NCI-H524 (cell line): ENCODE measurements at places on chromosomes 2 and 18.
A peak's percentile ranks its signal among the peaks of the same experiment; 100 is the strongest.

DNA sequence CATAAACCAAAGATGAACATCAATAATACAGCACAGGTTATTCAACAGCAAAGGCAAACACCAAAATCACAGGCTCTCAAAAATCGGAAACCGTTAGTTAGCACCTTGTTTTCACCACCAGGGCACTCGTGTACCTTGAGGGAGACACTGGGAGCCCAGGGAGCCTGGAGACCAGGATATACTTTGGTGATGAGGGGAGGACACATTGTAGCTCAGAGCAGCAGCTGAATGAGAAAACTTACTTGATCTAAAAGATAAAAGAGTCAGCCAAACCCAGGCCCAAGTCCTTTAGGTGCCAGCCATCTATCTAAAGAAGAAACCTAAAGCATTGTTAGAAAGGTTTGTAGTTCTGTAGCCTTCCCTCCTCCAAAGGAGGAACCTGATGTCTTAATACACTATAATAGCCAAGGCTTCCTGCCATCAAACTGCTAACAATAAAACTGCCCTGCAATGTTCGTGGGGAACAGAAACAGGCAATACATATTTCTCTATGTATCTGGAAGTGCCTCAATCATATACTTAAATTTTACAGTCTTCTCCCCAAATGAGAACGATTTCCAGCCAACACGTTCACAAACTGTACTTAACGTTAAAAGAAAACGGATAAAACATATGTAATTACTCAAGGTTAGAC is 19.3 kb downstream of the BCL11A start:
- DNase-seq = no peak

DNA sequence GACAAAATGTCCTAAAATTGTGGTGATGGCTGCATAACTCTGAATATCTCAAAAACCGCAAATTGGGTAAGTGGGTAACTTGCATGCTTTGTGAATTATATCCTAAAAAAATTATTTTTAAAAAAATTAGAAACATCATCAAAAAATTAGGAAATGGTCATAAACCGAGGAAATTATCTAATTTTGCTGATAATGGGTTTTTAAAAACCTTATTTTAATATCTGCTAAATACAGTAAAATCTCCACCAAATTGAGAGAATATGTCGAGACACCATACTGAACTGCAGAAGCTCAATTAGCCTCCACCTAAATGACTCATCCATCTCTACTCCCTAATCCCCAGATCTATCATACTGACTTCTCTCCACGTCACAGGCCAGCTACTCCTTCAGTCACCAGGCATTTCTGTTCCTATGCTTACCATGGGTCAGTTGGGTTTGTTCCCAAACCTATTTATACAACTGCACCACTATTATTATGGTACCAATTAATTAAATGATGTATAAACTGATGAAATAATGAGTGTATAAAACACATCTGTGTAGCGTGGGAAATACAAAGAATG is 36.1 kb downstream of the SPIRE1 start:
- no peak for DNase-seq

DNA sequence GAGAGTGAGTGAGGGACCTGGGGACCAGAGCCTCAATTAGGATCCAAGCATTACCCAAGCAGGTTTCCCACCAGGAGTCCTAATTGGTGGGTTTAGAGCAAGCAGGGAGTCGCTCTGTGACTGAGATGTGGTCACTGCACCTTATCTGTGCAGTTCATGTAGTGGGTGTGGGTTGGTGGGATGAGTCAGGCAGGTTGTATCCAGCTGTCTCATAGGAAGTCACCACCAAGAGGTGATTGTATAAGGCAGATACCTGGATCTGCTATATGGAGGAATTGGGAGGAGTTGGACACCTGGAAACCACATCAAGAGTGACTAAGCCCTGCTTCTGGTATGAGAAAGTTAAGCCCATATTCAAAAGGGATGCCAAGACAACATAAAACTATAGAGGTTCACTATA is 106.8 kb downstream of the ARHGAP28 start:
- no peak for DNase-seq

DNA sequence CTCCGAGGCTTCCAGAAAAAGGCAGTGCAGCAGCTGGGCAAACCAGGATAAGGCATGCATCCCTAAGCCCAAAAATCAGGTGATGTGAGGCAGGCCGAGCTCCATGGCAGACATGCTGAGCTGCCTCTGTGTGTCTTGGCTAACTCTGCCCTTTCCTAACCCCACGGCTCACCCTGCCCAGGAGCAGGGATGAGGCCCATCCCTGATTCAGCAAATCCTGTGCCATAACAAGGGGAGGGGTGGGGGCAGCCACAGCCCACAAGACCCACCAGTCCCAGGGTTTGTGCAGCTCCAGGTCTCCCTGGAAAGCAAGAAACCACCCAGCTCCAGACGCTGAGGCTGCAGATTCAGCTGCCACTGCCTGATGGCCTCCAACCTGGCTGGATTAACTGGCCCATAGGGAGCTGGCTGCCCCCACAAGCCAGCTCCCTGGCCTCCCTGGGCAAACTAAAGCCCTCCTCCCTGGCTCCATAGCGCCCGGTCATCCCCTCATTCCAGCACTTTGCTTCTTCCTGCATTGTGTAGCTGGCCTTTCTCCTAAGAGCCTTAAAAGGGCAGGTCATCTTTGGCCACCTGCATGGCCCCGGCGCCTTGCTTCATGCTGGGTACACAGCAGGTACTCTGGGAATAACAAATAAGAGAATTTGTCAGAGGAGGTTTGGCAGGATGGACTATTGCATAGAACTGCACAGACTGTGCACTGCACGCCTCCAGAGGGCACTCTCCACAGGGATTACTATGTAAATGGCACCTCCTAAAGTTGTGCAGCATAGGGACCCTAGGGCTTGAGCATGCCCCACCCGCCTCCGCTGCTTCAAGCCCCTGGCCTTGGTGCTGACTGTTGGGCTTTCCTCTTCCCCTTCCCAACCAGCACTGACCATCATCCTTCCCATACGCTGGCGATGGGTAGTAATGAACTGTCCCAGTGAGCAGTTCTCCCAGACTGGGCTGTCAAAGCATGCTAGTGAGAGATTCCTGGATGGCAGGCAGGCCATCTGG is 10.7 kb downstream of the STEAP3 start:
- DNase-seq = peak; percentile 26

- DNase-seq = no peak
Measured at GRCh38 chr2:152247337-152247695, 71.8 kb upstream of the STAM2 start.

- DNase-seq = no peak
Measured at GRCh38 chr2:216534809-216535208, 36.2 kb downstream of the RPL37A start.

DNA sequence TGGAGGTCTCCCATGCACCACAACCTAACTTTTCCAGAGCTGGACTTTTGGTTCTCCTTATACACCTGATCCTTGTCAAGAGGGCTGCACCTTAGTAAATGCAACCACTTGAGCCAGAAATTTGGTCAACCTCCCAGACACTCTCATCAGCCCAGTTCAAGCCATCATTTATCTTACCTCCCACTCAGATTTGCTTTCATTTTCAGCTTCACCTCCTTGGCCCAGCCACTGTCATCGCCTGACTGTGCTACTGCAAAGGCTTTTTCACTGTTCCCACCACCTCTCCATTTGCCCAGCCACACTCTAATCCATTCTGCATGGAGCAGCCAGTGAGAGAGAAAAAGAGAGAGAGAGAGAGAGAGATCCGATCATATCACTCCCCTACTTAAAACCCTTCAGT is 112.4 kb upstream of the DDX18 start:
- DNase-seq = no peak

GRCh38 chr2:174763780-174764179 is 492 bp downstream of the CHRNA1 start:
- no peak for DNase-seq

GRCh38 chr2:138827426-138828054 is 47.4 kb upstream of the NXPH2 start:
- DNase-seq = peak; percentile 50

DNA sequence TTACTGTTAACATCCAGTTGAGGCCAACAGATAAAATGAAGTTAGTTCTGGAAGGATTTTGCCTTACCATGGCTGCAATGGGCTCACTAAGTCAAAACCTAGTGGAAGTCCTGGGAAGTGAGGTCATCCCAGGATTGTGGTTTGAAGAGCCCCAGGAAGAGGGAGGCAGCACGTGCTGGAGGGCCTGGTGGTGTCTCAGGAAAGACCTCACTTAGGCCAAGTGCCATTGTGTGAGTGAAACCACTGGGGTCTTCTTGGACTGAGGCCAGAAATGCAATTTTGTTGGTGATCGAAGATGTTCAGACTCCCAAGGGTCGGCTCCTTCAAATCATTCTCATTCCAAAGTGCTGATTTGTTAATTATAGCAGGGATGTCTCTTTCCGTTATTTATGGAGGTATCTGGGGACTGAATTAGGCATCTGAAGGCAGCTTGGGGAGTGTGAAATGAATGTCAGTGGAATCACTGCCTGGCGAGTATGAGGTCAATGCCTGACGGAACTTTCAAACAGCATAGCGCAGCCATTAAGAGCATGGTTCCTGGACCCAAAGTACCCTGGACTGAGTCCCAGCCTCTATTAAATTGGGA is 60.0 kb downstream of the IL1R2 start:
- DNase-seq = no peak

DNA sequence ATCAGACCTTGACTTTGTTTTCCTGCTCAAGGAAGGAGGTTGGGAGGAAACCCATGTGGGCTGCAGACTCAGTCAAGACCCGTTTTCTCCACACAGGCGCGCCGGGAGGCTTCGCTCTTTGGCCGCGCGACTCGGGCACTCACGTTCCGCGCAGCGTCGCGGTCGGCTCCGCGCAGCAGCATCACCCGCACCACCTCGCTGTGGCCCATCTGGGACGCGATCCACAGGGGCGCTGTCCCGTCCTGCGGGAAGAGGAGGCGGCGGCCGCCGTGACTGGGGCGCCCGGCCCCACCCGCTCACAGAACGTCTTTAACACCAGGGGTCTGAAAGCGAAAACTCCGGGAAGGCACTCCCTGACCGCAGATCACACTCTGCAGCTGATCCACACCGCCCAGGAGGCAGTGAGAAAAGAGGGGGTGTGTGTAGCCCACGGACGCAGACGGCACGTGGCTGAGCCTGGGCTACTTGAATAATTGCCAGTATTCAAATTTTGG is 33.1 kb upstream of the NPC1 start:
- DNase-seq = peak; percentile 36

GRCh38 chr2:205180730-205181129 is 501.6 kb upstream of the NRP2 start:
- no peak for DNase-seq

GRCh38 chr2:23502096-23502495 is 117.1 kb downstream of the KLHL29 start:
- no peak for DNase-seq

GRCh38 chr2:105607920-105608504 is 136.7 kb upstream of the NCK2 start:
- DNase-seq = no peak

DNA sequence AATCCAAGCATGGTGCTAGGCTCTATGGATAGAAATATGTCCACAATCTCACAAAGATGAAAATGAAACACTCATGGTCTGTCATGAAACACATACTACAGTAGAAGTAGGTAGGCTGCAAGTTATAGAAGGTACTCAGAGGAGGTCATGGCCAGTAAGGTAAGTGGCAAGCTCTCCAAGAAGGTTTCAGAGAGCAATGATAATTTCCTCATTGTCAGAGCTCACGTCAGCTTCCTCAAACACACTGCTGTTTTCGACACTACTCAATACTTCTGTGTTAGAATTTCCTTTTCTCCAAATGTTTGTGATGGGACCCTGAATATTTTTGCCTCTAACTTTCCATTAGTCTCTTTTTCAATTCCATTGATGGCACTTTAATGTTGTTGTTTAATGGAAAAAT is 25.5 kb downstream of the CCDC141 start:
- DNase-seq = no peak

- no peak for DNase-seq
Measured at GRCh38 chr2:164023896-164024295, 288.1 kb upstream of the FIGN start.

- DNase-seq = no peak
Measured at GRCh38 chr2:88036182-88036581, 19.4 kb downstream of the KRCC1 start.

GRCh38 chr2:75647771-75648170 is 1.2 kb downstream of the MRPL19 start:
- DNase-seq = no peak
